ENCODE measurements at places on chromosomes 5 and 9. TPM values are rescaled to one million over a fixed set of nuclear protein-coding genes. Genes with fewer than 3 reads are reported as not detected.
A peak's percentile ranks its signal among the peaks of the same experiment; 100 is the strongest.

The GCNT4 gene
- total RNA-seq, result 0.27 TPM

The SYNPO gene
- 715 TPM for total RNA-seq

- no peak overlapping the region for H3K4me3 ChIP-seq
- DNase-seq, result no peak
- no peaks in the 10 kb centered on the region for H3K27me3 ChIP-seq
- peaks cover 8% of the 10 kb centered on the region for H3K4me1 ChIP-seq
- H3K27ac ChIP-seq, result no peak overlapping the region
These were observed 257.8 kb downstream of the SEC61B start for GRCh38 chr9:99479929-99480328.

- H3K27me3 ChIP-seq, result no peaks in the 10 kb centered on the region
- no peak overlapping the region for H3K4me3 ChIP-seq
- H3K36me3 ChIP-seq, result no peaks in the 10 kb centered on the region
- H3K27ac ChIP-seq, result no peak overlapping the region
- no peak for DNase-seq
These were observed 276.9 kb downstream of the EFNA5 start for GRCh38 chr5:107393851-107394250.

The PCDHGA5 gene
- 4.9 TPM for total RNA-seq

DNA sequence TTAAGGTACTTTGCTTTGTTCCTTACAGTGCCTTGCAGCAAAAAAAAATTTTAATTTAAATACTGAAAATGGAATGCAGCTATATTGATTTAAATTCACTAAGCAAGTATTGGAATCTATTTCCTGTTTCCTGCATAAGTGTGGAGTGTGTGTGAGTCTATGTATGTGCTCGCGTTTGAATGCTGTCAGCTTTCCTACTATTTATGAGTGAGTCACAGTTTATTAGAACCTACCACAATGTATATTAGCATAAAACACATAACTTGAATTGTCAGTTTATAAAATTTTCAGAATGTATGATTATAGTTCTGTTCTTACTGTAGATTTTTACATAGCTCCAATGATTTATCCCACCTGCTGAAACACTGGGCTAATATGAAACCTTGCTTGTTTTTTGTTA, 302.1 kb downstream of the NR2F1-AS1 start:
- H3K36me3 ChIP-seq, result no peaks in the 10 kb centered on the region
- H3K4me3 ChIP-seq, result no peak overlapping the region
- peaks cover 16% of the 10 kb centered on the region for H3K4me1 ChIP-seq
- H3K27ac ChIP-seq, result no peak overlapping the region
- no peak for DNase-seq

GRCh38 chr9:7058473-7058872, 300.7 kb downstream of the KDM4C start:
- H3K4me1 ChIP-seq, result peaks cover 8% of the 10 kb centered on the region
- no peaks in the 10 kb centered on the region for H3K36me3 ChIP-seq
- DNase-seq, result no peak

- no peak overlapping the region for H3K4me3 ChIP-seq
- no peaks in the 10 kb centered on the region for H3K27me3 ChIP-seq
- H3K36me3 ChIP-seq, result no peaks in the 10 kb centered on the region
- H3K4me1 ChIP-seq, result peaks cover 7% of the 10 kb centered on the region
These were observed 28.1 kb downstream of the ACSL6 start for GRCh38 chr5:131983244-131983771.

The SV2C gene
- 0.44 TPM for total RNA-seq

The EGR1 gene
- 7.8 TPM for total RNA-seq

DNA sequence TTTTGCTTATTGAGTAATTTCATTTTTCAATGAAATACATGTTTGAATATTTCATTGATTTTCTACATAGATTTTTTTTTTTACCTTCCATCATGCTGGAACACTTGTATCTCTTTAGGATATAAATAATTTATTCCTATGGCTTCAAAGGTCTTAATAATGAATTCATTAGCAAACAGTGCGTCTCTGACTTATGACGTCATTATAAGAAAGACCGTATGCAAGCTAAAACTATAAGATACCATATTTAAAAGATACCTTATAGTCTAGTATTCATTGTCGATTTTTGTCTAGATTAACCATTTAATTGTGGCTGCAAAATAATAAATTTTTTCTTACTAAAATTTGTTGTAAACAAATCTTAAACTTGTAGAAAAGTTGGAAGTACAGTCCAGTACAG, 187.7 kb upstream of the CHD1 start:
- H3K4me1 ChIP-seq, result no peaks in the 10 kb centered on the region
- DNase-seq, result no peak

GRCh38 chr9:98846081-98846480, 38.6 kb downstream of the GALNT12 start:
- H3K4me3 ChIP-seq, result no peak overlapping the region
- H3K27me3 ChIP-seq, result peaks cover 8% of the 10 kb centered on the region
- H3K4me1 ChIP-seq, result peaks cover 7% of the 10 kb centered on the region
- DNase-seq, result no peak

DNA sequence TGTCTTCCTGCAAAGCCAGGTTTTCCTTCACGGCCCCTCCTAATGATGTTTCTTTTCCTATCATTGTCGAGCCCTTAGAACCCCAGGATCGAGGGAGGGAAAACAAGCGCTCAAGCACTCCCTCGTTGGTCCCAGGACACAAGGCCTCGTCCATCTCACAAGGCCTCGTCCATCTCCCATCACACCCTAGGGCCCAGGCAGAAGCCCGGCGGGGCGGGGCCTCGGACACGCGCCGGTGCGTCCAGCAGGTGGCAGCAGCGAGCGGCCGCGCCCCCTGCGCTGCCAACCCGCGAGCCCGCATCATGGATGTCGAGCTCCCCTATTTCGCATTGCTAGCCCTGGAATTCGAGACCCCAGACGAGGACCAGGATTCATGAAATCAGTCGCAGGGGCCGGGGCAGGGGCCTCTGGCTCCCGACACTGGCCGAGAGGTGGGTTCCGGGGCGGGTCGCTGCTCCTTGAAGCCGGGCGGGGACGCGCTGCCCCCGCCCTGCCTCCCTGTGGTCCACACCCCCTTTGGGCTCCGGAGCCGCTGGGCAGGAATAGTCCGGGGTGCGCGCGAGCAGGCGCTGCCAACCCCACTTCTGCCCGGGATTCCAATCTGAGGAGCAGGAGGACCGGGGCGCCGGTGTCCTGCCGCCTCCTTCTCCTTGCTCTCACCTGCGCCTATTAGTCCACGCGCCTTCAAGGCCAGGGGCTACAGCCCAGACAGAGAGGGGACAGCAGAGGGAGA, at the start of gene ABLIM3:
ABLIM3 (plus strand) TSS at position 270 of the 733 bp plus-strand sequence. CDS start 603 bp downstream, outside the sequence.
- H3K36me3 ChIP-seq, result peaks cover 3% of the 10 kb centered on the region
- H3K27ac ChIP-seq, result peak within 1 kb of the TSS; percentile 96
- no peaks in the 10 kb centered on the region for H3K27me3 ChIP-seq
- H3K4me3 ChIP-seq, result peak within 1 kb of the TSS; percentile 94

The MEF2C gene
- total RNA-seq, result 54.2 TPM

The UGT3A2 gene
- not detected for total RNA-seq

The PPIP5K2 gene
- total RNA-seq, result 28.5 TPM

GRCh38 chr9:14343261-14344031, 29.5 kb upstream of the NFIB start:
- H3K27ac ChIP-seq, result peak overlapping the region; percentile 96
- no peaks in the 10 kb centered on the region for H3K27me3 ChIP-seq
- H3K4me3 ChIP-seq, result peak overlapping the region; percentile 51
- H3K4me1 ChIP-seq, result peaks cover 54% of the 10 kb centered on the region
- no peak for DNase-seq
- no peaks in the 10 kb centered on the region for H3K36me3 ChIP-seq

The MRPS27 gene
- total RNA-seq, result 72.0 TPM

The C5orf24 gene
- total RNA-seq, result 24.9 TPM

The SNX30 gene
- total RNA-seq, result 3.2 TPM

DNA sequence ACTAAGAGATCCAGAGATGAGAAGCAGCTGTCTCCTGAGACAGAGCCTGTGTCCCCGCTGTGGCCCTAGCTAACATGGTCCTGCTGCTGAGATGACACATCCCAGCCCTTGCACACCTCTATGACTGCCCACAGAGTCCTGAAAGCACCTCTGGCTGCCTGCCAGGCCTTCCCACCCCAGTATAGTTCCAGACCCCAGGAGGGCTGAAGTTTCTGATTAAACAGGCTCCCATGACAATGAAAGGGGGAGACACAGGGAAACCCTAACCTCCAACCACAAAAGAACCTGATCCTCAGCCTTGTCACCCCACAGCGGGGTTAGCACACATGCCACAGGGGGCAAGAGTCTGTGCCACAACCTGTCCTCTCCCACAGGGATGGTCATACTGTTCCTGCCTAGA, 15.6 kb downstream of the CIZ1 start:
- no peaks in the 10 kb centered on the region for H3K27me3 ChIP-seq
- H3K36me3 ChIP-seq, result peaks cover 79% of the 10 kb centered on the region
- H3K4me1 ChIP-seq, result no peaks in the 10 kb centered on the region
- no peak overlapping the region for H3K27ac ChIP-seq
- no peak overlapping the region for H3K4me3 ChIP-seq

The UGT3A1 gene
- total RNA-seq, result not detected

- no peak overlapping the region for H3K4me3 ChIP-seq
- no peak for DNase-seq
- H3K27me3 ChIP-seq, result peaks cover 13% of the 10 kb centered on the region
These were observed 5.9 kb downstream of the NCS1 start for GRCh38 chr9:130177898-130178805.

The CDC20B gene
- not detected for total RNA-seq

DNA sequence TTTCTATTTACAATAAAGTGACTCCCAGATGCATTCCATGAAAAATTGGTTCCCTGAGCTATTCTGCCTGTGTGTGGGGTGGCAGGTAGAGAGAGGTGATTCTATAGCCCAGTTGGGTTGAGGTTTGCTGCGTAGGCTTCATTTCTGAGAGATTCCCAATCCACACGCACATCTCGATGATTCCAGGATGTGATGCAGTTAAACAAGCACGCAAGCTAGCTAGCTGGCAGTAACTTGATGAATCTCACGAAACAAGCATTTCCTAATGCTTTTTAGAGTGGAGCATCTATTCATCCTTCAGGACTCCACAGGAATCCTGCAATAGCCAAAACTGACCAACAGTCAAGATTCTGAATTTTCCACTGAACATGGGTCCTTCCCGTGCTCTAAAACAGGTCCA, 43.8 kb upstream of the CER1 start:
- peaks cover 7% of the 10 kb centered on the region for H3K4me1 ChIP-seq
- peaks cover 20% of the 10 kb centered on the region for H3K27me3 ChIP-seq
- no peak for DNase-seq

The ARL14EPL gene
- not detected for total RNA-seq

DNA sequence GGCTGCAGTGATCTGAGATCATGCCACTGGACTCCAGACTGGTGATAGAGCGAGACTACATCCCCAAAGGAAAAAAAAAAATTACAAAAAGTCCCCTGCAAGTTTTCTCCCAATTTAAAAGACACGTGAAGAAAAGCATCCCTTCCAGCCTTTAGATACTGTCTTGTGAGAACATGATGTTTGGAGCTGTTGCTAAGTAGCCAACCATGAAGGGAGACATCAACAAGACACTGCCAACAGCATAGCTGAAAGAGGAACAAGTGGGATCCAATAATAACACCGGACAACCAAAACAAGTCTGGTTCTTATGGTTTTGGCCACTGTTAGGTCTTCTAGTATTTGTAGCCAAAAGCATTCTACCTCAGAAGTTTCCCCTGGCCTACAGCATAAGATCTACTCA, 118.9 kb upstream of the CCDC180 start:
- H3K36me3 ChIP-seq, result no peaks in the 10 kb centered on the region
- H3K27me3 ChIP-seq, result peaks cover 5% of the 10 kb centered on the region
- H3K4me3 ChIP-seq, result no peak overlapping the region

- no peaks in the 10 kb centered on the region for H3K27me3 ChIP-seq
- peaks cover 7% of the 10 kb centered on the region for H3K36me3 ChIP-seq
- DNase-seq, result no peak
- H3K4me1 ChIP-seq, result peaks cover 60% of the 10 kb centered on the region
- no peak overlapping the region for H3K27ac ChIP-seq
These were observed 6.6 kb downstream of the GALNT10 start for GRCh38 chr5:154196955-154197652.

DNA sequence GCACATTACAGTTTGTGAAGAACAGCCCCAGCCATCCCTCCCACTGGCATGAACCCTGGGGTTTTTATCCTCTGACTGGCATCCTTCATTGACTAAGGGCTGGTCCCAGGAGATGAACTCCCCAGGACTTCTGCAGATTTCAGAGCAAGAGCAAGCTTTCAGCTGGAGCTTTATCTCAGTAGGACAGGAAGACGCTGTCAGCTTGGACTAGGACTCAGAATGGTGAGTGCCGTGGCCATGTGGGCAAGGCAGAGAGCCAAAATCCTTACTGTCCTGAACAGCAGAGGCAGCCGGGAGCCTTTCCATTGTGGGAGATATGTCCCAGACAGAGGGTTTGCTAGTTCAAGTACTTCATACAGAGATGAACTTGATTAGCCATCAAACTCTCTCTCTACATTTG, 3.2 kb upstream of the ACOT12 start:
- H3K36me3 ChIP-seq, result no peaks in the 10 kb centered on the region
- peaks cover 13% of the 10 kb centered on the region for H3K4me1 ChIP-seq
- DNase-seq, result no peak
- no peak overlapping the region for H3K4me3 ChIP-seq
- no peak overlapping the region for H3K27ac ChIP-seq

- peak overlapping the region; percentile 65 for H3K27ac ChIP-seq
- H3K36me3 ChIP-seq, result no peaks in the 10 kb centered on the region
- DNase-seq, result peak; percentile 83
These were observed 66.9 kb upstream of the DNAH5 start for GRCh38 chr5:14011089-14012020.

GRCh38 chr9:35891646-35892045, 14.4 kb upstream of the HRCT1 start:
- no peak for DNase-seq
- H3K4me3 ChIP-seq, result no peak overlapping the region
- H3K4me1 ChIP-seq, result no peaks in the 10 kb centered on the region

DNA sequence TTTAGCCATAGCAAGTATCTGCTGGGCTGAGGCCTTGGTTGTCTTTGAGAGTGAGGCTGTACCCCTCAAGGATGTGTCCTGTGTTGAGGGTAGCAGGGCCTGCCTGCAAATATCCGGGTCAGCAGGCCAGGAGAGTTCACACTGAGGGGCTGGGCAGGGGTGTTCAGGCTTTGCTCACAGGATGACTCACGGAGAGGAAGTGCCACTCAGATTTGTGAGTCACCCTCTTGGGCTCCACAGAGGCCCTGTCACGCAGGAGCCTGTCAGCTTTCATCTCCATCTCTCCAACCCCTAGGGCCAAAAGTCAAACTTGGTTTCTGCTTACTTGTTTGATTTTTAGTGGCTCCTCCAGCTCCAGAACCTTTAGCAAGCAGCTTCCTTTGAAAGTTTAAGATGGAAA, 211.5 kb downstream of the SEC61B start:
- H3K36me3 ChIP-seq, result no peaks in the 10 kb centered on the region
- DNase-seq, result no peak
- H3K4me1 ChIP-seq, result no peaks in the 10 kb centered on the region
- H3K4me3 ChIP-seq, result no peak overlapping the region
- H3K27ac ChIP-seq, result no peak overlapping the region

DNA sequence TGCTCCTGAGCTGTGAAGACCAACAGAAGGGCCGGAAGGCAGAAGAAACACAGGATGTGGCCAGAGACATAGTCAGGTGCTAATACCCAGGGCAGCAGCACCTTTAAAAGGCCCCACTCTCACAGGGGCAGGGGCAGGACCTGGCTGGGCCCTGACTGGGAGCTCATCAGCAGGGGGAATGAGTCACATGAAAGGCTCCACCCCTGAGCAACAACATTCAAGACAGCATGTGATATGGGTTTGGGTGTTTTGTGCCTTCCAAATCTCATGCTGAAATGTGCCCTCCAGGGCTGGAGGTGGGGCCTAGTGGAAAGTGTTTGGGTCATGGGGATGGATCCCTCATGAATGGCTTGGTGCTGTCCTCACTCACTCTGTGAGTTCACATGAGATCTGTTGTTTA, 181.7 kb downstream of the ERCC6L2 start:
- H3K27me3 ChIP-seq, result peaks cover 3% of the 10 kb centered on the region
- no peaks in the 10 kb centered on the region for H3K36me3 ChIP-seq
- no peak overlapping the region for H3K4me3 ChIP-seq
- DNase-seq, result no peak

Data from left ventricle myocardium inferior (tissue), 1 donor.